Naive thymus-derived CD4-positive, alpha-beta T cell (primary cell): ENCODE measurements at places on chromosomes 6 and 20.

- no peak for DNase-seq
Measured at GRCh38 chr6:159444056-159444760, 248.8 kb downstream of the SOD2 start.

DNA sequence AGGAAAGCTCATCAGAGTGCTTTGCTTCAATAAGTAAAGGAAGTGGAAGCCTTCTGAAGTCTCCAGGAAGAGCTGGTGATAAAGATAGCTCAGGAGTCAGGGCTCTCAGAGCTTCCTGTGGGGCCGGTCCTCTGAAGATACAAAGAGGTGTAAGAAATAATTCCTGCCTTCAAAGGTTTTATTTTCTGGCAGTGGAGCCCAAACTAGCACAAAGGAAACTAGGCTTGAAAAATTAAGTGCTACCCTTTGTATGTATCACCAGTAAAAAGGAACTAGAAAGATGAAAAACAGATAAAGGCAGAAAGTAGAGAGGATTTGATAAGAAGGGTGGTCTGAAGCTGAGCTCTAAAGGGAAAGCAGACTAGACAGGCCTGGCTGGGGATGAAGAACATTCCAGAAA lies 204.1 kb upstream of the SASH1 start:
- DNase-seq, result no peak

- DNase-seq, result peak; percentile 16
Measured at GRCh38 chr6:1527073-1527457, 82.7 kb upstream of the FOXC1 start.

GRCh38 chr20:59564171-59564570 lies 40.2 kb upstream of the PHACTR3 start:
- DNase-seq, result no peak

- no peak for DNase-seq
Measured at GRCh38 chr6:52518279-52518945, 58.4 kb downstream of the TRAM2 start.

DNA sequence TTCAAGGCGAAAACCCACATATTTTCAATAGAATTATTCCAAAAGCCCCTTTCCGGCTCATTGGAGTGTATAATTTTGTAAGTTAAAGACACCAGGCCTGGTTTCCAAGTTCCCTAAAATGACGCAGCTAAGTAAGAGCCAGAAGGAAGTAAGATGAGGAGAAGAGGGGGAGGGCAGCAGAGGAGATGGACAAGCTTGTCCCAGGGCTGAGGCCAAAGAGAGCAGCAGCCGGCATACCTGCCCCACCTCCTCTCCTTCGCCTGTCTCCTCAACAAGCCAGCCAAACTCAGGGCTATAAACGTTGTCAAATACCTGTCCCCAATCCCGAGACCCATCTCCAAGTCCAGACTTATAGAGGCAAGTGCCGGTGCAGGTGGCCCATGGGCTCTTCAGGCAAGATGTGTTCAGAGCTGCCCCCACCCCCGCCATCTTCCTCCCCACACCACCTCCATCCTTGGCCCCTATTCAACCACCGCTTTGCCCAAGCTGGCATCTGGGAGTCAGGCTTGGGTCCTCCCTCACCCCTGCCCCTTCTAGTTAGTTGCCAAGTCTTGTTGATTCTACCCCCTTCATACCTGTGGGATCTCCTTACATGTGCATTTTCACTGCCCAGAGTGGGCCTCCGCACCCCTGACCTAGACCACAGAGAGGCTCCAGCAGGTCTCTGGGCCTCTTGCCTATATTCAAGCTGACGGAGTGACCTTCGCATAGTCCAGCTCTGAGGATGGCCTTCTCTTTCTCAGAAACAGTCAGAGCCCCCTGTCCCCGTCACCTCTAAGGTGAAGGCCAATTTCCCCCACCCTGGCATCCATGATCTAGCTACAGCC lies 75.7 kb upstream of the SIRPA start:
- no peak for DNase-seq

DNA sequence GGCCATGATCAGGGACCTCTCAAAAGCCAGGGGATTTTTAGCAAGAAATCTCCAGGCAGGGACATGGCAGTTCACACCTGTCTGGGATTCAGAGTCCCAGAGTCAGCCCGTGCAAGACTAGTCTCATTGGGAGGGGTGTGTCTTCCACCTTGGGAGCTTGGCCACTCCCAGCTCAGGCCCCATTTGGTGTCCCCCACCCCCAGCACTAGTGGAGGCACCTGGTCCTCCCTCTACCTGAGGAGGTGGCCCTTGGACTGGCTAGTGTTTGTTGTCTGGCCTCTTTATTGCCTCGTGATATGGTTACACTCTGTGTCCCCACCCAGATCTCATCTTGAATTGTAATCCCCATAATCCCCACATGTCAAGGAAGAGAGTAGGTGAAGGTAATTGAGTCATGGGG lies 140.8 kb upstream of the PHACTR3 start:
- DNase-seq, result no peak

GRCh38 chr20:52965819-52966218 lies 6.3 kb upstream of the TSHZ2 start:
- no peak for DNase-seq

- DNase-seq, result no peak
Measured at GRCh38 chr20:50115041-50115512, 2.1 kb upstream of the UBE2V1 start.

GRCh38 chr6:87723170-87724078 lies 21.4 kb upstream of the AKIRIN2 start:
- no peak for DNase-seq

DNA sequence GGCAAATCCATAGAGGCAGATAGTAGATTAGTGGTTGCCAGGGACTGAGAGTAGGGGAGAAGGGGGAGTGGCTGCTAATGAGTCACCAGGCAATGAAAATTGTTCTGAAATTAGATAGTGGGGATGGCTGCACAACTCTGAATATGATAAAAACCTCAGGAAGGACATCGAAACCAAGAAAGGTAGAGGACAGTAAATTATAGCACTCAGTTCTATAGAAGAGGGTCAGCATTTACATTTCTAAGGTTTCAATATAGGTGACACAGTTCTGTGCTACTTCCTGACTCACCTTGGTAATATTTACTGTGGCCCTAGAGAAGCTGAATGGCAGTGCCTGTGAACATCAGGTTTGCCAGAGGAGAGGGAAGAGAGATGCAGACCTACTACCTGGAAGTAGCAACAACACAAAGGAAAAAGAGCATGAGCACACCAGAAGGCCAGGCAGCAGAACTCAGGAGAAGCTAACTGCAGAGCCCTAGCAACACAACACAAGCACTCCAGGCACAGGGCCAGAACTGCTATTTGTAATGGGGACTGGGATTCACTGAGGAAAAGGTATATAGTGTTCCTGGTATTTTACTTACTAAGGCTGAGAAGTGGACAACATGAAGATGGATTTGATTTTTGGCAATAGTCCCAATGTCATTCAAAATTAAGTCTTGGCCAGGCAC lies 75.9 kb downstream of the PLCG1 start:
- no peak for DNase-seq

DNA sequence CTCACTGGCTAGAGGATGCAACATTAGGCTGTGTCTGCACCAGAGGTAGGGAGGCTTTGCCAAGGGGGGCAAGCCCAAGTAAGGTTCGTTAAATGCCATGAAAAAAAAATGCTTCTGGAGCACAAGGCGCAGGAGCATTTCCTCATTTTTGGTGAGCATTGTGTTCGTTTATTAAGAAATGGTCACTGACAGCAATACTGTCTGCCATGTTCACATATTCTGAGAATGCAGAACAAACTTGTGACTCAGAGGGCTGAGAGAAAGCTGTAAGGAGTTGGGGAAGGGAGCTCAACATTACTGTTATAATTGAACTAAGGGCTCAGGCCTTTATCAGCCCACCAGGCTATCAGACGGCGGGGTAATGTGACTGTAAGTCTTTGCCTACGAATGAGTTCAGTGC lies 465.4 kb upstream of the BTBD3 start:
- DNase-seq, result no peak

DNA sequence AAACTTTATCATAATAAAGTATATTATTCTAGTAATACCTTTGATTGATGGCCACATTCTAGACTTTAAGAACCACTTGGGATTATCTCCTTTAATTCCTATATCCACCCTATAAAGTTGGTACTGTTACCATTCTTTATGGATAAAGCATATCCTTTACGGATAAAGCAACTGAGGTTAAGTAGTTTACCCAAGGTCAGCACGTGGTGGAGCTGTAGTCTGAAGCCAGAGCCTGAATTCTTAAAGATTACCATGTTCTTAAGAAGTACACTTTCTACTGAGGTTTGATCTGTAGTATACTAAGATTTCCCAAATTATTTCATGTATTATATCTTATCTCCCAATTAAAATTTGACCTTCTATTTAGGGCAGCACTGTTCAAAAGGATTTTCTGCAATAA lies 3.0 kb upstream of the NCOA7 start:
- DNase-seq, result no peak

- DNase-seq, result no peak
Measured at GRCh38 chr6:43405354-43405753, 22.0 kb upstream of the ABCC10 start.

- DNase-seq, result no peak
Measured at GRCh38 chr6:4291453-4292403, 156.4 kb upstream of the ECI2 start.

DNA sequence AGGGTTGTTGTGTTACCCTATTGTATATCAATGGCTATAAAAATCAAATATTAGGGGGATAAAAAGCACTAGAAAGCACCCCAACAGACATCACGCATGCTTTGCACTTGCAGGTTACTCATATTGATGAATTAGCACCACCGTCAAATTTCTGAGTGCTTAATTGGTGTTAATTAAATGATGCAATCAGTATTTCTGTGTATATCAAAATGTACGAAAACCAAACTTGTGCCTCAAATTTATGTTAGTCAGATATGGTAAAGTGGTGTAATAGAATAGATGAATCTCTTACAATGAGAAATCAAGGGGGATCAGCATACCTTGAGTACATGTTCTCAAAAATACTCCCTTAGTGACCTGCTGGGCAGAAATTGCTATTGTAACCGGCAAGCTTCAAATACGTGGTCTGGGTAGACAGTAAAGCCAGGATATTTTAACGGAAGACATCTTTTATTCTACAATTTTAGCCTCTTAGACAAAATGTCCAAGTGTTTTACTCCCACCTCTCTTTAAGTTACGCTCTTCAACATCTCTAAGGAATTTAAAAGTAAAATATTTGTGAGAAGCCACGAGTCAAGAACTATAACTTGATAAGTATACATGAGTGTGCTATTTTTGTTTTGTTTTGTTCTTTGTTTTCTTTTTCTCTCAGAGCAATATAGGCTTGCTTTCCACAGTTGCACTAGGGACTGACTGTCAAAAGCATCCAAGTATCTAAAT lies 166.0 kb downstream of the QKI start:
- DNase-seq, result no peak

- no peak for DNase-seq
Measured at GRCh38 chr6:91761621-91762020, 1174.7 kb upstream of the MAP3K7 start.

- no peak for DNase-seq
Measured at GRCh38 chr20:51636123-51636522, 93.6 kb upstream of the NFATC2 start.

- DNase-seq, result no peak
Measured at GRCh38 chr20:23820493-23820892, 6.0 kb downstream of the CST2 start.

- DNase-seq, result no peak
Measured at GRCh38 chr6:150212778-150213177, 69.9 kb downstream of the PPP1R14C start.

DNA sequence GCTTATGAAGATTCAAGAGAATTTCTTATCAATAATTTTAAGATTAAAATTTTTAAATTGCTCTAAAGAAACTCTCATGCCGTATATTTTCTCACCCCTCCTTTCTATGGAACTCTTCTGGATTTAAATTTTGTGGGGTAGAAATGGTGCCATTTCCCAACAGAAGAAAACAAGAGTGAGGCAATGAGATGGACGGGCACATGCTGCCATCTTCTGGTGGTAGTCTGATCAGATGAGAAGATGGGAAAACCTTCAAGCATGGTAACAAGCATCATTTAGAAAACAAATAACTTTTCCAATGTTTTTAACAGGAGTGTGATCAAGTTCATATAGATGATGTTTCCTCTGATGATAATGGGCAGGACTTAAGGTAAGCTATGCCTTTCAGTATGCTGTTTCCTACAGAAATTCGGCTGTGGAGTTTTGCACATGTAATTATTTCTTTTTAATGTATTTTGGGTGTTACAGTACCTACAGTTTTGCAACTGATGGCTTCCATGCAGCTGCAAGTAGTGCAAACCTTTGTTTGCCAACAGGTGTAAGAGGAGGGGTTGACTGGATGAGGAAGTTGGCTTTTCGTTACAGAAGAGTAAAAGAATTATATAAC lies 271.4 kb downstream of the EYA4 start:
- DNase-seq, result no peak

DNA sequence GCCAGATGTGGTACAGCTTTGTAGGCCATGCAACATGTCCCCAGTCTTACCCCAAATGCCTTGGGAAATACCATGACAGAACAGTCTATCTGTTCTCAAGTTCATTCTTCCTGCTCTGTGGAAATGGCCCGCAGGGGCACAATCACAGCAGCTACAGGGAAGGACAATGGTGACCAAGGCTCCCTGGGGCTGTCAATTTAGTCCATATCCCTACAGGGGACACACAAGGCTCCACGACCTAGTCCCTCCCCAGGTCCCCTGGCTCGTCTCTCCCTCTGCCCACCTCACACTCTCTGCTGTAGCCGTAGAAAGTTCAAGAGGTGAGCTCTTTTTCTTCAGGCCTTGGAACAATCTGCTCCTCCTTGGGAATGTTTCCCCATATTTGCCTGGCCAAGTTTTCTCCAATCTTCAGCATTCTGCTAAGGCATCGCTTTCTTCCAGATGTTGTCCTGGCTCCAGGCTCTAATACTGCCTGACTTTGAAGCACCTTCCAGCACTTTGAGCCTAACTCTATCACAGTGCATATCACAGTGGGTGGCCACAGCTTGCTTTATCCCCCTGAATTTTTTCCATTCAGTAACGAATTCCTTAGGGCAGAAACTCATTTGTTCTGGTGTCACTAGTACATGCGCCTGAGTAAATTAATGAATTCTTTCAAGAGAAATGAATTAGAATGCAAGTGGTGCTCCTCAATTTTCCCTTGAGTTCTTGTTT lies 92.6 kb downstream of the MAP3K7 start:
- DNase-seq, result no peak

- DNase-seq, result no peak
Measured at GRCh38 chr6:12356983-12357972, 67.1 kb downstream of the EDN1 start.

GRCh38 chr6:5215159-5215558 lies 45.6 kb downstream of the LYRM4 start:
- DNase-seq, result no peak
